ENCODE measurements at places on chromosomes 6 and 20. TPM values are rescaled to one million over a fixed set of nuclear protein-coding genes. Genes with fewer than 3 reads are reported as not detected.

DNA sequence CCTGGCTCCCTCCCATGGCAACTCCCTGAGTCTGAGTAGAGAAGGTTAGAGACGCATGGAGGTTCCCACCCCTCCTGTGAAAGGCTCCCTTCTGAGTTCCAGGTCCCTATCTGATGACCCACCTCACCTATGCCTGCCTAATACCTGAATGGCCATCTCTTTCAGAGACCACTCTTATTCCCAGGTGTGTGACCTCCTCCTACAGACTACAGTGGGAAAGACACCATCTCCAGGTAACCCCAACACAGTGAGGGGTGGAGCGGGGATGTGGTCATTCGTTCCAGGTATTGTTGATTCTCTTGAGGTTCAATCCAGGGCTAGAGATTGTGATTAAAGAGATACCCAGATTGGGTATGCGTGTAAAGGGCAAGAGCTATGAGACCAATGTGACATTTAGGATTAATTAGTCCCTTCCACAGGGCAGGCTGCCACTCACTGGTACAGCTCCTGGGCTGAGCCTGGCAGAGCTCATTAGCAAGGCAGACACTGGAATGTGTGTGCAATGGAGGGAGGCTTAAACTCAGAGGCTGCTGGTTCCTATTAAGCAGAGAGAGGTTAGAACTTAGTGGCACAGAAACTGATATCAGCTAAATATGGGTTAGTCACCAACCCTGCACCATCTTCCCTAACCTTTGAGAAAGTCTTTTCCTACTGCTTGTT is 46.5 kb upstream of the IER3 start:
- DNase-seq, result no peak

PGK2 gene
- not detected for total RNA-seq

HMGCLL1 gene
- total RNA-seq, result 2.6 TPM

RHAG gene
- total RNA-seq, result not detected

GRCh38 chr6:132929141-132929540 is 114.8 kb downstream of the RPS12 start:
- DNase-seq, result no peak

GRCh38 chr20:63177785-63178445 is 38.0 kb downstream of the YTHDF1 start:
- no peak for DNase-seq

NNAT gene
- 9.7 TPM for total RNA-seq

GRCh38 chr6:167861424-167861823 is 34.7 kb downstream of the AFDN start:
- no peak for DNase-seq

GRCh38 chr6:98560418-98560817 is 274.0 kb upstream of the POU3F2 start:
- DNase-seq, result no peak

DNA sequence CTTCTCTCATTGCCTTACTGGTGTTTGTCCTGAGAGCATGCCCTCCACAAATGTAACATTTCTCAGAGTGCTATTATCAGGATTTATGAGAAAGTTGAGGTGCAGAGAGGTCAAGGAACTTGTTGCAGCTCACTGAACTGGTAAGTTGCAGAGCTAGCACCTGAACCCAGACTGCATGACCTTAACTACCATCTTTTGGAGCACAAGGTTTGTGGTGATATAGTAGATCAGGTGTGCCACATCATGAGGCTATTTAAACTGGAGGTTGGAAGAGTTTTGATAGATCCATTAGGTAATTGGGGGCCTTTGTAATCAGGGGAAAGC is 112.0 kb upstream of the CITED2 start:
- DNase-seq, result no peak

DNA sequence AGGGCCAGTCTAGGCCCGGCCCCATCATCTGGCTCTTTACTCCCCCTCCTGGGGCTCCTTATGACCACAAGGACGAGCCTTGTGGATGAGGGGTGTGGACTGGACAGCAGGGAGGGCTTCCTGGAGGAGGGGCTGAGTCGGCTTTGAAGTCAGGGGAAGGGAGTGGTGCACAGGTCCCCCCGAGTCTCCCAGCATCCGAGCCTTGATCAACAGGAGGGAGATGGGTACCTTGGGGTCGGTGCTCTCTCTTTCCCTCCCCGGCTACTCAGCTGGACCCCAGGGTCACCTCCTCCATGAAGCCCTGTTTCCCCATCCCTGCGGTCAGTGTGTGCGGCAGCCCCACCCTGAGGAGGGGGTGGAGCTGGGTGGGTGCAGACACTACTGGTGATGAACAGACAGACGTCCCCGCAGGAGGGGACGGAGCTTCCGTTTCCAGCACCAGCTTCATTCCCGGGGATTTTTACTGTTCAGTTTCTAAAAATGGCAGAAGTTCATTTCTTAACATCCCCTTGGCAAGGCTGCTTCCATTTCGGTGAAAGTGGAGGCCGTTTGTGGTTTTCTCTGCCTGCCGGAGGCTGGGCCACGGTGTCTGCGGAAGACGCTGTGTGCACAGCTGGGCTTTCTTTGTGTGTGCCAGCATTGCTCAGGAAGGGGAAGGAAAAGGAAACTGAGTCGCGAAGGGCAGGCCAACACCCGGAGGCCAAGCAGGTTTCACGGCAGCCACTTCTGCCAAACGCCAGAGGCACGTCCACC is 19.6 kb downstream of the NTSR1 start:
- DNase-seq, result no peak

DNA sequence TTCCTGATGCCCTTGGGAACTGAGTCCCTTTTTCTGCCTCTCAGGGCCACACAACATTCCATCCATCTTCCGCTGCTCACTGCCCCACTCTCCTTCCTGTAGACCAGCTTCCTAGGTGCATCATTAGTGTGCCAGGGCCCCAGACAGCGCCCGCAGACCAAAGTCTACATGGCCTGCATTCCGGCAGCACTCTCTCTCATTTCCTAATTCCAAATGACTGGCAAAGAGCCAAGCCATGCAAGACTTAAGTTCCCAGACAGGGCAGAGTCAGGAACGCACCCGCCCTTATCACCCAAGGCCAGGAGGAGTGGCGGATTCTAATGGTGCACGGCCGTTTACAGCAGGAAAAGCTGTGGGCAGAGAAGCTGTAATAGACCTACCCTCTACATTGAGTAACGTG is 159.8 kb upstream of the ARID1B start:
- DNase-seq, result no peak

GRCh38 chr6:31246051-31246521 is 25.8 kb downstream of the HLA-C start:
- DNase-seq, result no peak

DNA sequence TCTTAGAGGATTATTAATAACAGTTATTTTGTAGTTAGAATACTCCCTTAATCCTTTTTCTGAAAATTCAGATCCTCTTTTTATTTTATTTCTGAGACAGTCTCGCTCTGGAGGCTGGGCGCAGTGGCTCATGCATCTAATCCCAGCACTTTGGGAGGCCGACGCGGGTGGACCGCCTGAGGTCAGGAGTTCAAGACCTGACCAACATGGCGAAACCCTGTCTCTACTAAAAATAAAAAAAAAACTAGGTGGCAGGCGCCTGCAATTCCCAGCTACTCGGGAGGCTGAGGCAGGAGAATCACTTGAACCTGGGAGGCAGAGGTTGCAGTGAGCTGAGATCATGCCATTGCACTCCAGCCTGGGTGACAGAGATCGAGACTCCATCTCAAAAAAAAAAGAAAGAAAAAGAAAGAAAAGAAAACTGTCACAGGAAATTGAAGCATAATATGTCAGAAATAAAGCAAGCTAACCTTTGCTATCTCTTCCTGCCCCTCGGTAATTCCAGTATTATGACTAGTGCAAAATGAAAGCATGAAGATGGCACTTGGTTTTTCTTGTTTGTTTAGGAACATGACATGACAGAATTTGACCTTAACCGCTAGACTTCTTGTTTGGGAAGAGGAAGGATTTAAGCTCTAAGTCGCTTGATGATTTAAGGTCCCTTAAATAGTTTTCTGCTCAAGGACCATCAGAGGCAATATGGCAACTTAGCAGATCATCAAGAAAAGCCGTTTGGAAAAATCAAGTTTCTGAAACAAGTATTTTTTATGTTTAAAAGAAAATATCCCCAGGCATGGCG is 1.8 kb upstream of the RBM39 start:
- peak; percentile 17 for DNase-seq

- no peak for DNase-seq
These were observed 66.8 kb upstream of the ARHGAP18 start for GRCh38 chr6:129776542-129777330.

NKAIN2 gene
- not detected for total RNA-seq

RTN4IP1 gene
- 4.3 TPM for total RNA-seq

GRCh38 chr6:145734486-145735355 is 599 bp downstream of the EPM2A start:
- DNase-seq, result peak; percentile 75

GRCh38 chr6:38116248-38116647 is 296.7 kb downstream of the ZFAND3 start:
- DNase-seq, result no peak

GRCh38 chr6:132607544-132608233 is 16.4 kb downstream of the TAAR2 start:
- DNase-seq, result no peak

GRCh38 chr6:84762220-84763002 is 2.0 kb downstream of the TBX18 start:
- no peak for DNase-seq

GRCh38 chr20:50580016-50580747 is 70.0 kb downstream of the PTPN1 start:
- no peak for DNase-seq

DNA sequence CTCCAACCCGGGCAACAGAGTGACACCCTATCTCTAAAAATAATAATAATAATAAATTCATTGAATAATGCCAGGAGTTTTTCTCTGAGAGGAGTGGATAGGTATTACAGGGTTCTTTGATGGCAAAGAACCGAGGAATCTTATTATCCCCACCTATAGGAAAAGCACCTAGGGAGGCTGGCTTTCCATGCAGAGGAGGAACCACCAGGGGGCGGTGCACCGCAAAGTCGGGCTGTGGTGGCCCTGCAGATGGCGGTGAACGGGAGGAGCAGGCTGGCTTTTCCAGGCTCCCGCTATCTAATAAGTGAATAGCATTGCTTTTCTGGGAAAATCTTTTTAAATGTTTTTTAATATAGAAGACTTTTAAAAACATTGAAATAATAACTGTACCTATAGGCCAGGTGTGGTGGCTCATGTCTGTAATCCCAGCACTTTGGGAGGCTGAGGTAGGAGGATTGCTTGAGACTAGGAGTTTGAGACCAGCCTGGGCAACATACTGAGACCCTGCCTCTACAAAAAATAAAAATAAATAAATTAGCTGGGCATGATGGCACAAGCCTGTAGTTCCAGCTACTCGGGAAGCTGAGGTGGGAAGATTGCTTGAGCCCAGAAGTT is 864.2 kb downstream of the KIF16B start:
- no peak for DNase-seq

GNMT gene
- total RNA-seq, result 5.9 TPM

AVP gene
- total RNA-seq, result not detected

- DNase-seq, result no peak
These were observed 48.5 kb downstream of the SLC22A1 start for GRCh38 chr6:160170018-160170680.

FAM209B gene
- not detected for total RNA-seq

- no peak for DNase-seq
These were observed 276.4 kb downstream of the PRL start for GRCh38 chr6:22020299-22021003.
